ENCODE measurements at places on chromosomes 4 and X.

GRCh38 chrX:151759041-151759708, 24.6 kb downstream of the CNGA2 start:
- no peak for DNase-seq

DNA sequence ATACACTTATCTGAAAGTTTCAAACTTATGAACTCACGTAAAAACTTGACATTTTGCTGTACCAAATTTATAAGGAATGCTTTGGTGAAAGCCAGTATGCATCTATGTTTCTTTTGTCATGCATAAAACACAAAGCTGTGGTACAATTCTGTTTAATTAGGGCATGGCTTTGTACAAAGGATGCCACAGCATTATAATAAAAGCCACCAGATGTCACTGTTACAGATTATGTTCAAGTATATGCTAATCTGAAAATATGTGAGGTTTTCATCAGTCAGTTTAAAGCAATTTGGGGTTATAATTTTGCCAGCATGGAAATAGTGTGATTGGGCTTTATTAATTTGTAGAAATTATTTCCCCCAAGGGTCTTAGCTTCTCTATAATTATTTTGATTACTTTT, 69.0 kb downstream of the ATOH1 start:
- no peak for DNase-seq

GRCh38 chrX:118261151-118261550, 84.8 kb upstream of the WDR44 start:
- DNase-seq = no peak

DNA sequence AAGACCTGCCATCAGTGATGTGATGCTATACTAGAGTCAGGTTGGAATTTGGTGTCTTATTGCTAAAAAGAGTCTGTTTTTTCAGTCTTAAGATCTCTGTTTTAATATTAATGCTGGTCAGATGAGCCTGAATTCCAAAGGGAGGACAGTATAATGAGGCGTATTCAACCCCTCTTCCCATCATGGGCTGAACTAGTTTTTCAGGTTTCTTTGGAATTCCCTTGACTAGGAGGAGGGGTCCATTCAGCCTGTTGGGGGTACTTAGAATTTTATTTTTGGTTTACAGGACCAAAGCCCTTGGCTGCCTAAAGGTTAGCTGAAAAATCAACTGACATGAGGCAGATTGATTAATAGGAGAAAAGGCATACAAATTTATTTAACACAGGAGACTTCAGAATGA, 24.1 kb upstream of the PI4K2B start:
- DNase-seq = no peak

DNA sequence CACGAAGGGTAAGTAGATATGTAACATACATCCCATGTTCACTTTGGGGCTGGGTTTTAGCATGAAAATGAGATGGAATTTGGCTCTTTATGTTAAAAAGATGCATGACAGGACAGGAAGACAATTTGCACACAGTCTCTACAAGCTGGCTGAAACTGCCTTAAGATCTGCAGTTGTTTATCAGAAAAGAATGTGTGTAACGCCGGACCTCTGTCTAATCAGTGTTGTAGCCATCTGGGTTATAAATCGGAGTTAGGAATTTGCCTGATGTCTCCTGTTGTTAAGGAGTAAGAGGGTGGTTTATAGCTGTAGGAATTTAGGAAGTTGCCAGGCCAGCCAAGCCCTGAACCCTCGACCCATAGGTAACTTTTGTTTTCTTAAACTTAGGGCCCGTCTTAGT, 562.9 kb upstream of the FAT1 start:
- no peak for DNase-seq

- no peak for DNase-seq
These were observed 1124.1 kb downstream of the ADGRL3 start for GRCh38 chr4:62324215-62324614.

GRCh38 chr4:100742045-100742444, 224.2 kb upstream of the EMCN start:
- DNase-seq = no peak

DNA sequence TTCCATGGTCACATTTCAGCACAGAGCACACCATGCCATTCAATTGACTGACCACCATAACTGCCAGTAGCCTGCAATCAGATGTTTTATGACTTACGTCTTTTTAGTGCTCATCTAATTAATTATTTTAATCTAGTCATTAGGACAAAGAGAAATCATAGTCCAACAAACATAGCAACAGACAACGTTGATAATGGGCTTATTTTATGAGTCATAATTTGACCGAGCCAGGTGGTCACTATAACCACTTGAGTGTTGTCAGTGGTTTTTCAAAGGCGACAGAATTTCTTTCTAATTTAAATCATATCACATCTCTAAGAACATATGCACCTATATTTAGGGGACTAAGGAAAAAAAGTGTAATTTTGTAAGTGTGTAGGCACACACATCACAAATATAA, 1.9 kb downstream of the SEC24D start:
- no peak for DNase-seq

DNA sequence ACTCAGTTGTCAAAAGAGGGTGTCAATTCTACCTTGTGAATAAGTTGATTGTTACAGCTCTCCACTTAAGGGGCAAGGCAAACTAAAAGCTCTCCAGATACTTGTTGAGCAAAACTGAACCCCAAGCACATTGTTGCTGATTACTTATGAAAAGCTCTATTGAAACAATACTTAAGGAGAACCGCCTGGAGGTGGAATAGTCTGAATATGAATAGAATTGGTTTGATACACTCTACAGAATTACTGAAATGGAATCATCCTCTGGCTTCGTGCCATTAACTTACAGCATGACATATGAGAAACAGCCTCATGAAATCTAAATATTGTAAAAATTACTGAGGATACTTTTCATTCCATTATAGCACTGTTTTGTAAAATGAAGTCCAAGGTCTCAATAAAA, 127.0 kb upstream of the SH3RF1 start:
- no peak for DNase-seq

DNA sequence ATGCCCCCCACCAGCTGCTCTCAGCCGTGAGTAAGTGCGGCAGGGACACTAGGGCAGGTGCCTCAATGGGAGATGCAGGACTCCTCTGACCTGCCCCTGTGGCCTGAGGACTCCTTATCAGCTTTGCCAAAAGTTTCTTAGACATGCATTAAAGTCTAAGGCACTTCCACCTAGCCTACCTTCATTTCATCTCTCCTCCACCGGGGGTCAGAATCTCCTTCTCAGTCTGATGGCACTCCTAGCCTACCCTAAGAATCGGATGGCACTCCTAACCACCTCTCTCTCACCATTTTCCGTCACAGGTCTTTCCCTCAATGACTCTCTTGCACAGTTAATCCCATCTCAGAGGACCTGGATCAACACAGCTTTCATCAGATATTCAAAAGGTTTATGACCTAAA, 85.9 kb downstream of the OTC start:
- no peak for DNase-seq

GRCh38 chr4:56241500-56241899, 145.8 kb downstream of the AASDH start:
- DNase-seq = no peak
